ENCODE measurements at places on chromosomes 1 and 21.

DNA sequence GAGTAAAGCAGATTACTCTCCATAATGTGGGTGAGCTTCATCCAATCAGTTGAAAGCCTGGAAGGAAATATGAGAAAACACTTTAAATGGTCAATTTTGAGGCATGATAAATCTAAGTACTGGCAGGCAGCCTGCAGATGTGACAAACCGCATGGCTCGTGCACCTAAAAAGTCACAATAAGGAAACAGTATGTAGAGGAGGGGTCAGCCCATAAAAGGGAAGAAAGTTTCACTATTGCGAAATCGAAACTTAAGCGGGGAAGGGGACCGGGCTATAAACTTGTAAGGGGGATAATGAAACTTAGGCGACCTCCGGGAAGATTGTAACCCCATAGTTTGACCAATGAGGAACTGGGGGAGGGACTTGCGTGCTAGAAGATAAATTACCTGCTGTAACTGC is 109.8 kb downstream of the PLPPR4 start:
- DNase-seq = no peak

- DNase-seq = no peak
Measured at GRCh38 chr1:89539128-89539527, 14.5 kb downstream of the LRRC8B start.

GRCh38 chr1:212035835-212036605 is 472 bp downstream of the DTL start:
- DNase-seq = no peak

DNA sequence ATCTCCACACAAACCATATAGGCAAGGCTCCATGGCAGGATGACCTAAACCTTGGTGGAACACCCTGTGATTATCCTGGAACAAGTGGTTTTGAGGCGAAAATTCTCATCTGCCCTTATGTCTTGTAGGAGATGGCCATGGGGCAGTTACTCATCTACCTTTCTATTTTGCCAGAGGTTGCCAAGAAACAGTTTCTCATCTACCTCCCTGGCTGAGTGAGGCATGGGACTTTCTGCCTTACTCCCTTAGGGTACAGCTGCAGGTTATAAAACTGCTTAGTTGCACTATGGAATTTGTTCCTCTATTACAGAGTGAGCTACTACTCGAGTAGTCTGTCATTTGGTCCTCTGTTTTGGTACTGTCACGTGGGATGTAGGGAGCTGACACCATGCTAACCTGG is 31.3 kb upstream of the GUCA2A start:
- DNase-seq = no peak

- DNase-seq = no peak
Measured at GRCh38 chr1:59139396-59139795, 157.5 kb upstream of the FGGY start.

DNA sequence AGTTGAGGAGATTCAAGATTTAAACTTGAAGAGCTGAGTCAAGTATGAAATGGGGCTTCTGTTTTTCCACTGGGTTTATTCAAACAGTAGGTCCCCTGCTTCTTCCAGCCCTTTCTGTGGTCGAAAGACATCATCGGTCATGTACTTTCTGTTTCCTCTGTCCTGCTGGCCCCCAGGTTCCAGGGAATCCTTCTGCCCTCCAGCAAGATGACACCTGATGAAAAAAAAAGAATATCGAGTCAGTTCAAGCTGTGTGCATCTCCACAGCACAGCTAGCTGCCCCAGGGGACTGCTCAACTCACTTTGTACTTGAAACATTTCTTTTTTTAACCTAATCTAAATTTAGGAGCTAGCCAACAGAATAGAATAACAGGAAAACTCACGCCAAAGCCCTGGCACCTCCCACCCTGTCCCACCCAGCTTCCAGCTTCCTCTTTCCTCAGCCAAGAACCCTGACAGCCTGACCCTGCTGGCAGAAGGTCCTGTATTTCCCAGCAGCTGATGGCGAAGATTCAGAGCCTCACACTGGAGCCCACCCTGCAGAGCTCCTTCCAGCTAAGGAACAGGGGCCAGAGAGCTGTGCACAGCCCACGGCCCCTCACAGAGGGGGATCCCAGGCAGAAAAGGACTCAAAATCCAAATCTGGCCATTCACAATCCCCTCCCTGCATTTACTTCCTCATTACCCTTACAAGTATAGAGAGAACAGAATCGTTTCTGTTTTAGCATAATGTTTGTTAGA is 176.5 kb downstream of the PSMG1 start:
- DNase-seq = peak; percentile 74

- DNase-seq = no peak
Measured at GRCh38 chr1:7264101-7264500, 478.8 kb downstream of the CAMTA1 start.

GRCh38 chr1:240572328-240572727 is 39.6 kb downstream of the GREM2 start:
- DNase-seq = no peak

DNA sequence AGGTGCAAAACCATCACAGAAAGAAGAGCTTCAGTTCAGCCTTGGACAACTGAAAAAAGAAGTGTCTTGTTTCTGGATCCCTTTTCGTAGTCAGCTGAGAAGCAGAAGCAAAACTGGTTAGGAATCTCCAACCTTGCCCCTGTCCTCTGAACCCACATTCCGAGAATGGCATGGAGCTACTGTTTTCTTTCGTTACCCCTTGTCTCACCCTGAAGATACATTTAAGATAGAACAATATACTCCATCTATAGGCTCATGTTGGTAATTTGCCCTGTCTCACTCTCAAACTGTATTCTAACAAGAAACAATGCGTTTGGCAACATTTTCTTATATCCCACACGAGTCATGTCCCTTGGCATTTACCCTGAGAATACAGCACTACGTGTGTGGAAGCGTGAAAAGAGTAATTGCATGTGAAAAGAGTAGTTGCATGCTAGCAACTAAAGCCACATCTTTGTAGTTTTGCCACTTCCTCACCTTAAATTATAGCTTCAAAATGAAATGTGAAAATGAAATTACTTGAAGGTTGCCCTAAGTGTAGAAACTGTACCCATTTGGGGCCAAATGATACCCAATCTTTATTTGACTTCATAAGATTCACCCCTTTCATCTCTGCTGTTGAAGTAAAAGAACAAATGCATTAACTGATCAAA is 5.3 kb downstream of the SLAMF7 start:
- DNase-seq = no peak

DNA sequence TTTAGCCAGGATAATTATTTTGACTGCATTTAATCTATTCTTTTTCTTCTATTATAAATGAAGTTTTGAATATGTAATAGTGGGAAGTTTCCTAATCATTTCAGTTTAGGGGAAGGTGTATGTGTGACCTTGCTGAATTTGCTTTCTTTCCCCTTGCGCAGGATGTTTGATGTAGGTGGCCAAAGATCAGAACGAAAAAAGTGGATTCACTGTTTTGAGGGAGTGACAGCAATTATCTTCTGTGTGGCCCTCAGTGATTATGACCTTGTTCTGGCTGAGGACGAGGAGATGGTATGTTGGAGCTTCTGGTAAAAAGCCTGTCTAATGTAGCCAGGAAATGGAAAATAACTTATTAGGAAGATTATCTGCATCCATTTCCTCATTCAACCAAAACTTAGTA is 33.4 kb downstream of the GNAT2 start:
- DNase-seq = no peak

DNA sequence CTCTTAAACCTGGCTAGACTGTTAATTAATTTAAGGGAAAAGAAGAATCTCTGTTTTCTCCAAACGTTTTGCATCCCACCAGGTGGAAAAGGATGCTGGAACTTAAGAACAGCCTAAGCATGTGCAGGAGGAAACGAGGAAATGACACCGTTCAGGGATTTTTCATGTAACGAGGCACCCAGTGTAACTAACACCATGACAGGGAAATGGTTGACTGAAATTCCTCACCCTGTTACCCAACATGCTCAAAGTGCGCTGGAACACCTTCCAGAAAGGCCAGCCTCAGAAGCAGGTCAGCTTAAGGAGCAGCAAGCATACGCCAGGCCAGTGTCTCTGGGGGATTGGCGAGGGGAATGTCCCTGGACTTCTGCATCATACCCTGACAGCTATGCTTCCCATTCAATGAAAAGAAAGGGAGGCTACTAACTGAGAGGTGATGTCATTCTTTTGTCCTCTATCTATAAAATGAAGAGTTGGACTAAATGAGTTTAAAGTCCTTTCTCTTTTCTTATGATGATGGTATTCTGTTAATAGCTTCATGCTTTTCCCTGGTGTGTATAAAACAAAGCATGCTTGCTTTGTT is 21.6 kb downstream of the TNN start:
- DNase-seq = no peak
